ENCODE measurements at places on chromosomes 11 and 22.

DNA sequence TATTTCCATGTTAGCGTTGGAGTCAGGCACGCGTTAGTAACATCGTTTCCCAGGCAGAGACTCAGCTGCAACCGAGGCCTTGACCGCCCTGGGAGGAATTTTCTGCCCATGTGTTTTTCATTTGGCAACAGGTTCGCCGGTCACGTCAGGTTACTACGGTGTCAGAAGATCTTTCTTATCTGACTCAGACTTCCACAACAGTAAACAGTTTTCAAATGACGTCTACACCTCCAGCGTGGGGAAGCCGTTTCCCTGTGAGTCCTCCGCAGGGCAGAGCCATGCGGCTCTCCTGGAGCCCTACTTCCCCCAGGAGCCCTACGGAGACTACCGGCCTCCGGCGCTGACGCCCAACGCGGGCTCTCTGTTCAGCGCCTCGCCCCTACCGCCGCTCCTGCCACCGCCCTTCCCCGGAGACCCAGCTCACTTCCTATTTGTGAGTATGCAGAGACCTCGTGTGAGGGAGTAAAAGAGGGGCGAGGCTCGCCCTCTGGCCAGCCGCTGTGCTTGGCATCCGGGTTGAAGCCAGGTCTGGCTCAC, 14.3 kb upstream of the POU2AF3 start:
- DNase-seq = no peak

DNA sequence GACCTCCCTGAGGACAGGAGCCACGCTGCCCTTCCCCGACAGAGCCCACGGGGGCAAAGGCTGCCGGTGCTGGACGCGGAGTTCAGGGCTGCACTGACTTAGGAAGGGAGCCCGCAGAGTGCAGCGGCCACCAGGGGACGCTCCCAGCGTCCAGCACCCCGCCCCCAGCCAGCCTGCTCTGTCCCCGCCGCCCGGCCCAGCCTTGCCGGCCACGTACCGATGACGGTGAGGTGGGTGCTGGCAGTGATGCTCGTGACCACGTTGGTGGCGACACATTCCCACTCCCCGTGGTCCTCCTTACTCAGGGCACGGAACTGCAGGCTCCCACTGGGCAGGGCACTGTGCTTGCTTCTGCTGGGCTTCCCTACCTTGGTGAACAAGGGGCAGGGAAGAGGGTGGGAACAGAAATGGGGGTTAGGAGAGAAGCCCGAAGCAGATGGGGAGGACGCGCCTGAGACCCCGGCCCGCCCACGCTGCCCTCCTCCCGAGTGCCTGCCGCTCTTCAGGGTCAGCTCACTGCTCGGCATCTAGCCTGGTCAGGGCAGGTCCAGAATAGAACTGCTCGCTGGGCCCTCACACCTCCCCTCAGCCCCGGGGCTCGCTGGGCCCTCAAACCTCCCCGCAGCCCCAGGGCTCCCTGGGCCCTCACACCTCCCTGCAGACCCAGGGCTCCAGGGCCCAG, 25.9 kb downstream of the IGSF9B start:
- DNase-seq = no peak

DNA sequence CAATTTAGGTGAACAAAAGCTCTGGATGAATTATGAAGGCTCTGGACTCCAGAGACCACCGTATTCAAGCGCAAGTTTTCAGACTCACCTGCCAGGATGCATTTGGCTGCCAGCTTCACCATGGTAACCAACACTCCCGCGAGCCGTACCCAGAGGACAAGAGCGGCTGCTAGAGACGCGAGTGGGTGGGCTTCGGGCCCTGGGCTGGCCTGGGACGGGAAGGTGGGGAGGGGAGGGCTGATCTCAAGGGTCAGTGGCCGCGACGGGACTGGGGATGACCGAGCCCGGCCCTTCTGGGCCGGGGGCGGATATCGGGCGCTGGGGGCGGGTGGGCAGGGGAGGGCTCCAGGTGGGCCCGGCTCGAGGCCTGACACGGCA, 344 bp downstream of the IFT27 start:
- no peak for DNase-seq

DNA sequence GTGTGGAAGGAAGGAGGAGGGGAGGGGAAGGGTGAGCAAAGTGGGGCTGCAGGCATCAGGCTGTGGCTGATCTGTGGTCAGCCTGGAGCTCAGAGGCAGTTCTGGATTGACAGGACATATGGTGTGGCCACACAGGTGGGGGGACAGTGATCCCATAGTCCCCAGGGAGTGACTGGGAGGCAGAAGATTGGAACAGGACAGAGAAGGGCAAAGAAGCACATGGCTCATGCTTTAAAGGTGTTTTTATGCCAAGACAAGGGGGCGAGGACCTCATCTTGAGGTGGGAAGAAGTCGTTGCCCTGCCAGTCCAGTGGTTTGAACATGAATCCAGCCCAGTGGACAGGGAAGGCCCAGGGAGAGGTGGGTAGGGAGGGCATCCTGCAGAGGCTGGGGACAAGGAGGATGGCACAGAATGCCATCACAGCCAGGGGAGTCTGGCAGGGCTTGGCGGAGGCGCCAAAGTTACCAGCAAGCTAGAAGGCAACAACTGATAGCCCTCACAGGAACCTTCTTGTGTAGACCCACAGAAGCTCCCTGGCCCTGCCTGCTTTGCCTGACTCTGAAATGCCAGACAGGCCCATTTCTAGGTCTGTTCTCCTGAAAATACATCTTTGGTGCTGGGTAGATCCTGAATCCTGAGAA, 3.1 kb downstream of the BET1L start:
- DNase-seq = no peak

Measured in stimulated activated CD4-positive, alpha-beta T cell treated with anti-CD3 and anti-CD28 coated beads, Interleukin-12 subunit alpha, Interleukin-12 subunit beta, amount 100 ng/mL, for 48 hours (primary cell).